ENCODE measurements at places on chromosomes 5 and 9.

GRCh38 chr5:93704996-93705395 lies 36.4 kb downstream of the POU5F2 start:
- no peak for DNase-seq

DNA sequence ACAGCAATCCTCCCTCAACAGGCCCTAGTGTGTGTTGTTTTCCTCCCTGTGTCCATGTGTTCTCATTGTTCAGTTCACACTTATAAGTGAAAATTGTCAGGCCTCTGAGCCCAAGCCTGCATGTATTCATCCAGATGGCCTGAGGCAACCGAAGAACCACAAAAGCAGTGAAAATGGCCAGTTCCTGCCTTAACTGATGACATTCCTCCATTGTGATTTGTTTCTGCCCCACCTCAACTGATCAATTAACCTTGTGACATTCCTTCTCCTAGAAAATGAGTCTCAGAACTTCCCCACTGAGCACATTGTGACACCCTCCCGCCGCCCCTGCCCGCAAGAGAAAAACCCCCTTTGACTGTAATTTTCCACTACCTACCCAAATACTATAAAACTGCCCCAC lies 17.4 kb upstream of the TRPC7 start:
- DNase-seq = no peak

GRCh38 chr9:29208670-29209069 lies 1635.4 kb upstream of the C9orf72 start:
- no peak for DNase-seq

DNA sequence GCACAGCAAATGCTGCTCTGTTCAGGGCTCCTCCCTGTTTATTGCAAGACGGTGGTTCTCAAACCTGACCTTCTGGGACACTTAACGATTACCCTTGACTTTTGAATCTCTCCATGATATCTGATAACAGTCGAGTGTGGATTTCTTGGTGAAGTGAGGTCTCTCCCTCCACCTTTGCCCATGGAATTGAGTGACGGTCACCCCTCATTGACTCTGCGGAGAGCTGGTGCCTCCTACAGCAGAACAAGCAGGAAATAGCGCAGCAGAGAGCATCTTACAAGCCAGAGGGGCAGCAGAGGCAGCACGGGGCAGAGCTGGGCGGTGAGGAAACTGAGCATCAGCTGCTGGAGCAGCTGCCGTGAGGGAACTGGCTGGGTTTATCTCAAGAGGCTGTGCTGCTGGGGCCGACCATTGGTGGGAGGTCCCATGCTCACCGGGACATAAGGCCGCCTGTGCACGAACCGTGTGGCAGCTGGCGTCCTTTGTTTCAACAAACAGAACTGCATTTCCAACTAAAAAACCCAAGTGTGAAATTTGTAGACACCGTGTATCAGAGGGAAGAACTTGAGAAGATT lies 189.8 kb downstream of the MTRR start:
- DNase-seq = no peak

DNA sequence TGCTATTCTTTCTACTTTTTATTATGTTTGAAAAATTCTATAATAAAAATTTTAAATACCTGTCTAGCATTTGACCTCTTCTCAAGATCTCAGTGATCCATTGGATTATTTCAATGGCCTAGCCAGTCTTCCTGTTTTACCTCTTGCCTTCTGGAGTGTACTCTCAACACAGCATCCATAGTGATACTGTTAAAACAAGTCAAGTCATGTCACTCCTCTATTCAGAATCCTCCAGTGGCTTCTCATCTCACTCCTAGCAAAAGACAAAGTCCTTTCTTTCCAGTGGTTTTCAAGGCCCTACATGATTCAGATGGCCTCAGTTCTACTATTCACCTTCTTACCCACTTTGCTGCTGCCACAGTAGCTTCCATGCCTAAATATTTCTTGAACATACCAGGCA lies 1.8 kb downstream of the MARVELD2 start:
- DNase-seq = no peak

- no peak for DNase-seq
These were observed 33.4 kb upstream of the SPATA31E1 start for GRCh38 chr9:87849144-87849758.

GRCh38 chr9:137791947-137792346 lies 85.6 kb upstream of the CACNA1B start:
- DNase-seq = no peak

DNA sequence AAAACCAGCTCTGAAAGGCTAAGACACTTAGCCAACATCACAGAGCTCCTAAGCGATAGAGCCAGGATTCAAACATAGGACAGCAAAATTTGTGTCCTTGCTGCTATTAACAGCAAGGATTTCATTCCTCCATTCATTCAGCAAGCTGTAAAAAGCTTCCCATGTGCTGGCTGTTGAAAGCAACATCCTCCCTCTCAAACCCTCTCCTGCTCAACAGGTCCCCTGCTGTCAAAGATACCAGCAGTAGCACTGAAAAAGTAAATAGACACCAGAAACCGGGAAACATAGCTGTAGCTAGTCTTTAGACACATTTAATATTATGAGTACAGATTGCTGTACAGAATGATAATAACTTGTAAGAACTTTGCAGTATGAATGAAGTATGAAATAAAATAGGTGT lies 52.6 kb upstream of the ADAMTSL1 start:
- DNase-seq = no peak

DNA sequence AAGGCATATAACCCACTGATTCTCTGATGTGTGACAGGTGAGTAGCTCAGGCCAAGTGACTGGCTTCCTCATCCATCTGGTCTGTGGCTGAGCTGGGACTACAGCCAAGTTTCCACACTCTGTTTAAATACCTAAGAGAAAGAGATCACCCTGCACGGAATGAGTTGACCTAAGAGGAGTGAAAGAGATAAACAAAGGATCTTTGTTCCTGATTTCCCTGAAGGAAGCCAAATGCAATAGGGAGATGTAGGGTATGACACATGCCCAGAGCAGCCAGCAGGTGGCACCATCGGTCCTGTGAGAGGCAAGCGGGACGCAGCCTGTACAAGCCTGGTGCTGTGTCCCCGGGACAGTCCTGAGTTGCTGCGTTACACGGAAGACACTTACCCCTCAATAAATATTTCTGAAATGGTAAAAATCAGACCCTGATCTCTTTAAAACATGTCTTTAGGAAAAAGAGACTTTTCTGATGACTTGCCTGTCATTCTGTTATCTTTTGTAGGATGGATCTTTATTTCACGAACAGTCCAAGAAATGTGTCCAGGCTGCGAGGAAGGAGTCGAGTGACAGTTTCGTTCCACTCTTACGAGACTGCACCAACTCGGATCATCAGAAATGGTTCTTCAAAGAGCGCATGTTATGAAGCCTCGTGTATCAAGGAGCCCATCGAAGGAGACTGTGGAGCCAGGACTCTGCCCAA lies 41.1 kb downstream of the GALNT12 start:
- DNase-seq = peak; percentile 49

Data from activated T-helper 1 cell treated with Interleukin-2 at 50 U/mL for 16 hours (primary cell).